Sigmoid colon (tissue), 7 donors: ENCODE measurements at places on chromosomes 7 and 10. TPM values are rescaled to one million over a fixed set of nuclear protein-coding genes. Genes with fewer than 3 reads are reported as not detected.
A peak's percentile ranks its signal among the peaks of the same experiment; 100 is the strongest.

ACTR3C gene
- 8.3 TPM for total RNA-seq

GRCh38 chr7:73988197-73988596, 39.8 kb upstream of the ELN start:
- no peaks in the 10 kb centered on the region for H3K4me1 ChIP-seq
- no peaks in the 10 kb centered on the region for H3K36me3 ChIP-seq
- H3K27ac ChIP-seq: no peak overlapping the region
- no peak overlapping the region for H3K4me3 ChIP-seq
- DNase-seq: no peak

DNA sequence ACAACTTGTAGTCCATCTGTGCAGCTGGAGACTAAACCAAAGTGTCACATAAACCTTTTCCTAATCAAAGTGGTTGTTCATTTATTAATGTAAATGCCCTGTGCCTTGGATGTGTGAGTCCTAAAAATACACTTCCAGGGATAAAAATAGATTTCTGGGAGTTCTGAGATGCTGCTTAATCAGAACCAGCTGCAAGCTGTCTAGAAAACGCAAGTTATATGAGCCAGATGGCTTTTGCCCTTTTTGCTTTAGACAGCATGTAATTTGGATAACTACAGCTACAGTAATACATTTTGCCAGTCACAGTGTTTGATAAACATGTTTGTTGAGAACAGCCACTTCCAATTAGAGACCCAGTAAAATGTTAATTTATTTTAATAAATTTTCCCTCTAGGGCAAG, 185.1 kb upstream of the PRPS1L1 start:
- H3K27me3 ChIP-seq: no peaks in the 10 kb centered on the region
- no peak for DNase-seq
- H3K4me3 ChIP-seq: no peak overlapping the region
- peak overlapping the region; percentile 7 for H3K27ac ChIP-seq
- H3K36me3 ChIP-seq: no peaks in the 10 kb centered on the region

TUBB8 gene
- total RNA-seq: not detected

DNA sequence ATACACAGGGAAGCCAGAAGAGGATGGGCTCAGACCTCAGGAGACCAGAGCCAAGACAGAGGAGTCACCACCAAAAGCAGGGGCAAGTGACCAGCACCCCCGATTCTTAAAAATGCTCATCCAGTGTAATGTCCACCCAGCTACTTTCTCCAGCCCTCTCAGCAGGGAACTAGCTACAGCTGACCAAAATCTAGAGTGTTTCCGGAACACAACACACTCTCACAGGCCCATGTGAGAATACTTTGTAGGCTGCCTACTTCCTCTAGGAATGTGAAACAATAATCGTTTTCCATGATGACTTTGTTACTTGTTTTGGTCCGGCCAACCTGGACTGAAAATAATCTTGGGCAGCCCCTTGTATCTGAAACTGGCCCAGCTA, 14.5 kb downstream of the PSAP start:
- H3K4me3 ChIP-seq: no peak overlapping the region
- peaks cover 12% of the 10 kb centered on the region for H3K36me3 ChIP-seq
- no peak for DNase-seq

DNA sequence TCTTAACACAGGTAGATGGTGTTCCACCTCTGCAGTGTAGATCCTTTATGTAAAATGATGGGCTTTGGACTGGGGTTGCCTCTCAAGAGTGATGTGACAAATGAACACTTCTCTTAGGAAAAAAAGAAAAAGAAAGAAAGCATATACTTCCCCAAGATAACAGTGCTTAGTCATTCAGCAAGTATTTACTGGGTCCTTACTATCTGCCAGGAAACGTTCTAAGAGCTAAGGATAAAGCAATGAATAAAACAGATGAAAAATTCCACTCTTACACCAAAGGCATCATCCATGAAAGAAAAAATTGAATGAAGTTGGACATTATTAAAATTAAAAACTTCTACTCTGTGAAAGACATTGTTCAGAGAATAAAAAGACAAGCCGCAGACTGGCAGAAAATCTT, 177.3 kb downstream of the C7orf25 start:
- H3K4me1 ChIP-seq: no peaks in the 10 kb centered on the region
- no peaks in the 10 kb centered on the region for H3K27me3 ChIP-seq
- DNase-seq: no peak
- H3K4me3 ChIP-seq: no peak overlapping the region

DNA sequence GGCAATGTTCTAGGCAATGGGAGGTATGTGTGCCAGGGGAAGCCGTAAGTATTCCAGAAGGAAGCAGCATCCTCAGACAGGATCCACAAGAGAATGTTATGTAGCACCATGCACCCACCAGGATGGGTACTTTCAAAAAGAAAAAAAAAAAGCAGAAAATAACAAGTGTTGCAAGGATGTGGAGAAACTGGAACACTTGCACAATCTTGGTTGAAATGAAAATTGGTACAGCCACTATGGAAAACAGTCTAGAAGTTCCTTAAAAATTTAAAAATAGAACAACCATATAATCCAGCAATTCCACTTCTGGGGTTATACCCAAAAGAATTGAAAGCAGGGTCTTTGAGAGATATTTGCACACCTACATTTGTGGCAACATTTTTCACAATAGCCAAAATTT, 20.2 kb downstream of the C10orf71 start:
- no peak for DNase-seq
- no peaks in the 10 kb centered on the region for H3K4me1 ChIP-seq
- no peaks in the 10 kb centered on the region for H3K27me3 ChIP-seq
- H3K27ac ChIP-seq: no peak overlapping the region

- H3K4me3 ChIP-seq: no peak overlapping the region
- H3K27me3 ChIP-seq: no peaks in the 10 kb centered on the region
- no peak overlapping the region for H3K27ac ChIP-seq
- no peak for DNase-seq
- no peaks in the 10 kb centered on the region for H3K36me3 ChIP-seq
These were observed 447.7 kb downstream of the SUGCT start for GRCh38 chr7:40582539-40582938.

DNA sequence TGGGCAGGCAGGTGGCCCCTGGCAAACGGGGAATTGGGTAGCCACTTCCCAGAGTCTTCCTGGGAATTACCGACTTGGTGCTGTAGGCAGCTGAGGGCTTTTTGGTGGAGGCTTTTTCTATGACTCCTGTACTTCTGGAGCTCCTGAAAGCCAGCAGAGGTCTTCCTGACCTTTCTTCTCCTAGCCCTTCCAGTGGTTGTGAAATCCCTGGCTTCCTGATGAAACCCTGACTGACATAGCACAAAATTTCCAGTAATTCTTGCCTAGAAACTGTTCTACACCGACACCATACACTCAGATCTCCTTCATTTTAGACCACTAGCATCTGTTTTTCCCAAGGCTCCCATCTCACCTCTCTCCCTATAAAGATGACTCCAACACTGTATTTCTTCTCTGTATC, 120.2 kb downstream of the STRA8 start:
- H3K27ac ChIP-seq: no peak overlapping the region
- H3K4me1 ChIP-seq: no peaks in the 10 kb centered on the region
- no peaks in the 10 kb centered on the region for H3K36me3 ChIP-seq
- no peak overlapping the region for H3K4me3 ChIP-seq

DNA sequence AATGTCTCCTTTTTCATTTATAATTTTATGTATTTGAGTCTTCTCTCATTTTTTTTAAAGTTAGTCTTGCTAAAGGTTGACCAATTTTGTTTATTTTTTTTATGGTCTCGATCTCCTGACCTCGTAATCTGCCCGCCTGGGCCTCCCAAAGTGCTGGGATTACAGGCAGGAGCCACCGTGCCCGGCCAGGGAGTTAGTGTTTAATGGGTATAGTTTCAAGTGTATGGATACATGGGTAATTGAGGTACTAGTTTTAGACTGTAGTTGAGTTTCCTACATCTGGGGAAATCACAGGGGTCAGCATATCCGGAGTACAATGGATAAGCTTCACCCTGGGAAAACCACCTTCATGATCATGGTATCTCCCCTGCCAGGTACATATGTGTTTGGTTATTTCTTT, 267.3 kb upstream of the KCND2 start:
- no peaks in the 10 kb centered on the region for H3K27me3 ChIP-seq
- H3K27ac ChIP-seq: no peak overlapping the region
- no peak overlapping the region for H3K4me3 ChIP-seq
- no peaks in the 10 kb centered on the region for H3K36me3 ChIP-seq

GRCh38 chr10:18155321-18155720, 15.1 kb downstream of the CACNB2 start:
- H3K4me3 ChIP-seq: no peak overlapping the region
- DNase-seq: no peak
- no peaks in the 10 kb centered on the region for H3K27me3 ChIP-seq
- H3K27ac ChIP-seq: no peak overlapping the region
- H3K4me1 ChIP-seq: no peaks in the 10 kb centered on the region
- no peaks in the 10 kb centered on the region for H3K36me3 ChIP-seq

HABP2 gene
- total RNA-seq: not detected

TMEM236 gene
- 1.3 TPM for total RNA-seq

GBX1 gene
- not detected for total RNA-seq

NUDT13 gene
- 2.2 TPM for total RNA-seq

DNA sequence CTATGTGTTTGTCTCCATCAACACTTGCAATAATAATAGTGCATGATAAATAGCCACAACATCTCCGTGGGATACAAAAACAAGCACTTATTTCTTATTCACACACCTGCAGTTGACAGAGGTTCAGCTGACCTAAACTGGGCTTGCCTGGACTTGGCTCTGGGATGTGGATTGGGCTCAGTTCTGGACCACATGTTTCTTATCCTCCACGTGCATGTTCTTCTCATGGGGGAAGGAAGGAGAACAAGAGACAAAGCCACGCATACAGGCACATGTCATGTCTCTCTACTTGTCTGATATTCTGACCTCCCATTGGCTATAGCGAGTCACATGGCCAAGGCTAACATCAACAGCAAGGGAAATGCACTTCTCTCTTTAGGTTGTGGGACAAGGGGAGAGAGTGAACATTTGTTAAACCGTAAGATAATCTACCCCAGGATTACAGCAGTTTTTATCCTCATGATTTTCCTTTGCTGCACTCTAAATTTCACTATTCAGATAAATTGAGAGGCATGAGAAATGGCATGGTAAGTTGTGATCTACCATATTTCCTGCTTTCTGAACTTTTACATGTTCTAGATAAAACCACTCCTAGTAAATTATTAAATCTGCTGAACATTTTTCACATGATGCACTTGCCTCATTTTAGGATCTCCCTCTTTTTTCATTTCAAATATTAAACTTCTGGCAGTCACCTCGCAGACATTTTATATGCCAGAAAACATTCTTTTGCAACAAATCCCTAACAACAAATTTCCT, 33.7 kb downstream of the CFAP58 start:
- no peak overlapping the region for H3K27ac ChIP-seq
- no peaks in the 10 kb centered on the region for H3K4me1 ChIP-seq
- DNase-seq: no peak

PRR15 gene
- total RNA-seq: not detected
